ENCODE measurements at places on chromosomes 4 and X.

DNA sequence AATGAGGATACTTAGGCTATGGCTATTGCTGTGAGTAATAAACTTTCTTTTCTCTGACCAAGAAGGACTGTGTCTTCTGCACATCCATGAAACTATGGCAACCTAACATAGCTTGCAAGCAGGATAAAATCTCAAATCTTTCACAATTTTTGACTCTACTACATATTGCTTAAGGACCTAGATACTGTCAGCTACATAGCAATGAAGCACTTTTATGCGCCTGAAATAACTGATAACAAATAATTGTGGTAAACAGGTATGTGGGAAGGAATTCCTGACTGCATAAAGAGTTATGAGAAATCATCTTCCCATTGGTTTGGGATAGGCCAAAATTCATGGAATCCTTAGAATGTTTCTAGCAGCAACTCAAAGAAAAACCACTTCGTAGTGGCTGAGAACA, 41.2 kb upstream of the PDGFC start:
- DNase-seq, result no peak

DNA sequence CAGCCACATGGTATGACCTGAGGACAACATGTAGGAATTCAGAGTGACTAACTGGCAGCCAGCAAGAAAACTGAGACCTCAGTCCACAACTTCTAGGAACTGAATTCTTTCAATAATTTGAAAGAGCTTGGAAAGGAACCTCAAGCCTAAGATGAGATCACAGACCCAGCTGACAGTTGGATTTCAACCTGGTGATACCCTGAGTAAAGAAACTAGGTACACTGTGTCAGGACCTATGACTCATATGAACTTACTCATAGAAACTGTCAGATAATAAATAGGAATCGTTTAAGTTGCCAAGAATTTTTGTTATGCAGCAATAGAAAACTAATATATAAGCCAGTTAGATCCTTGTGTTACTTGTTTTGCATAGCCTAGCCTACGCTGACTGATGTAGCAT, 102.4 kb upstream of the DCAF12L1 start:
- DNase-seq, result no peak

DNA sequence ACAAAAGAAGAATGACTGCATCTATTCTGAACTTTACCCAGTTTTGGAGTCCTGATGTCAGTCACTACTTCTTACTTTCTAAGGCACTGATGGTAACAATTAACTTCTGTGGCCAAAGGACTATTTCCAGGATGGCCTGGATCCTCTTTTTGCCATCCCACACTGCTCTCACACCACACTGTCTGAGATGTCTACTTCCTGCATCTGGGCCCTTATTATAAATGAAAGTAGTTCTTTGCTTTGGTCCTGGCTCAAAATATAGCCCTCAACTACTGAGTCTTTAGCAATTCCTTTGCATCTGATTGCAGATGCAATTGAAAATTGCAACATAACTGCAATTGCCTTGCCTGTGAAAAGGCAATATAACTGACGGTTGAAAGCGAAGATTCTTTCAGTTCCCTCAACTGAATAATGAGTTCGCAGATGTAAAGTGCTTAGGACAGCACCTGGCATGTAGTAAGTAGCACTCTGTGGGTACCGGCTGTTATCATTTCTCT, 44.2 kb downstream of the COQ2 start:
- no peak for DNase-seq

- DNase-seq, result no peak
Observed at GRCh38 chr4:115883847-115884246, 770.4 kb upstream of the NDST4 start.

DNA sequence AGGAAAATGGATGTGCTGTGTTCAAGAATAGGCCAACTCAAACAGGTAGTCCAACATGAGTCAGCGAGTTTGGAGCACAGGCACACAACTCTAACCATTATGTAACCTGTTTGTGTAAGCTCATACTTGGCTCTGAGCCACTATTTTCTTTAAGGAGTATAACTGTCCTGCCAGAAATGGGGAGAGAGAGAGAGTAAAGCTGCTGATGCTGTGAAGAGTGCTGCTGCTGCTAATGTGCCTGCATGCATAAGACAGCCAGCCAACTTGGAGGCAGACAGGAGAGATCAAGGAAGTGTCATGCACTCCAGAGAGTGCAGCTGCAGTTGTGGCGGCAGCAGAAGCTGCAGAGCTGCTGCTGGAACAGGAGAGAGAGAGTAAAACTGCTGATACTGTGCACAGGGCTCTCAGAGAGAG, 11.7 kb upstream of the STATH start:
- no peak for DNase-seq

GRCh38 chr4:111813555-111814140, 331.6 kb upstream of the FAM241A start:
- no peak for DNase-seq

DNA sequence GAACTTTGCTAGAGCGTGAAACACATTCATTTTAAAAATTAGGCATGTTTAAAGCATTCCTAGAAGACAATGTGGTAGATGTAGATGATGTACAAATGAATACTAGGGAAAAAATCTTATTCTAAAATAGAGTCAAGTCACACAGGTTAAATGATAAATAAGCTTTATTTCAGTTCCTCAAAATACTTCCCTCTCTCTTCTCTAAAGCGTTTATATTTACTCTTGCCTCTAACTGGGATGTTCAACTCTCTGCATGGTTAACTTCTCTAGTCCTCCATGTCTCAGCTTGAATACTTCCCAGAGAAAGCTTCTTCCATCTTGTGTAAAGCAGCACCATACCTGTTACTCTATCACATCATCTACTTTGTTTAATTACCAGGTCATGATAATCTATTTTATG, 30.9 kb upstream of the GLRA3 start:
- DNase-seq, result no peak

DNA sequence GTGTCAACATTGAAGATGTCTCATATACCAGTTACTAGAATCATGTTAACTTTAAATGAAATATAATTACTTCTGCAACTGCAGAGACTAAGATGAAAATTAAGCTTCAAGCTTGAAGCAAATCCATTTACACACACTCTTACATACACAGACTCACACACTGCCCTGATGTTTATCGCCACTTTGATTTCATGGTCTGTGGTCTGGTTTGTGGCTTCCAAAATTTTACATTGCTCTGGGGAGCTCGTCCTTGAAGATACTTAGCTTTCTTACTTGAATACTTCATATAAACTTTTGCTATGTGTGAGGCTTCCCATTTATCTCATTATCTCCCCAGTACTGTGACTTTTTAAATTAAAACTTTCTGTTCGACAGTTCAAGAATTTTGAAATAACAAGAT, 35.8 kb downstream of the ARHGEF38 start:
- DNase-seq, result no peak

DNA sequence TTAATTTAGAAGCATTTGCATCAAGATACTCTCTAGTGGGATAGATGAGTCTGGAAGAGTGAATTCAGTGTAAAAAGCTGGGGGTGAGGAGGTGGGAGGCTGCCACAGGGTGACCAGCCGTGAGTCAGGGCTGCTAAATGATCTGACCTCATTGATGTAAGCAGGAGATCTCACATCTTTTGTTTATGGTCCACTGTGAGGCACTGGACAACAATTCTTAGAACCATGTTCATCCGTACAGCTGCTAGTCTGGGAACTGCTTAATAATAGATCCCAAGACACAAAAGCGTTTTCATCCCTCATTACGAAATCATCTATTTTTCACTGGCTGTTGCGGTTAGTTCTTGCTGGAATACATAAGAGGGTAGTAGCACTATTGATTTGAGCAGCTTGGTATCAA, 14.1 kb downstream of the KLF3 start:
- no peak for DNase-seq

GRCh38 chr4:648579-649292, 23.4 kb downstream of the PDE6B start:
- no peak for DNase-seq

DNA sequence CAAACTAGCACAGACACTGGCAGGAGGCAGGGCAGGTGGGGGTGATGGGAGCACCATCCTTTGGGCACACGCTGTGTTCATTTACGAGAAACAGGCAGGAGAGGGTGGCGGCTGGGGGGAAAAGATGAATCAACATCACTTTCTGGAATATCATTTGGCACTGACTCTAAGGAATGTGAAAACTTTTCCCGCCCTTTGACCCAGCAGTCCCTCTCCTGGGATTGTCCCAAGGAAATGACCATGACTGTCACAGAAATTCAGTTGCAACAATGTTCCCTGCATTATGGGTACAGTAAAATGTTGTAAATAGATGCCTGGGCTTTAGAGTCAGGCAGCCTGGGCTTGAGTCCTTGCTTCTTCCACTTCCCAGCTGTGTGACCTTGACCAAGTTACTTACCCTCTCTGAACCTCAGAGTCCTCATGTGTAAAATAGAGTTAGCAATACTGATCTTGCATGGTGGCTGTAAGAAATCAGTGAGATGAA, 58.6 kb downstream of the ABLIM2 start:
- DNase-seq, result no peak

DNA sequence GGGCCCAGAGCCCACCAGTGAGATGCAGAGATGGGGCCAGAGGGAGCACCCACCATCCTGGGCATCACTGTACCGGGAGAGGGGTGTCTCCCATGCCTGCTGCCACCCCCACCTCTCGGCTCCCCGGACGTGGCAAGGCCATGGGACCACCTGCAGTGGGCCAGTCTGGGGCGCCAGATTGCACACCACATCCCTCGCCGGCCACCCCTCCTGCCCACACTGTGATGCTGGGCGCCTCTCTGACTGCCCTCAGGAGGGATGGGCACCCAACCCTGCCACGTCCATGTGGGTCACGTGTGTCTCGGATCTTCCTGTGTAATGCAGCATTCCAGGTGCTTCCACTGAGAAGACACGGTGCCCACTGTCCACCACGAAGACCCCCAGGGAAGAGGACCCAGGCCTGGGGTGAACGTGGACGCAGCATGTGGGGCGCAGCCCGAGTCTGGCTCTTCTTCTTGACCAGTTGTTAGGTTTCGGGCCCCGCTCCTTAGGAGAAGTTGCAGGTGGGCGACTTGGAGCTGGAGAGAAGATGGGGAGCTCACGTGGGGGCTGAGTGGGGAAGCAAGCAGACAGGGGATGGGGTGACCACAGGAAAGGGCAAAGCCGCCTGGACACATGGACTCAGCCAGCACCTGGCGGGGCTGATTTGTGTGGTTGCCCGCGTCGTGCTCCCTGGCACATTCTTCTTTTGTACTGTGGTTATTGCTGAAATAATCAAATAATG, 47.7 kb downstream of the ZFYVE28 start:
- no peak for DNase-seq

- DNase-seq, result no peak
Observed at GRCh38 chrX:118480172-118480571, 15.4 kb upstream of the DOCK11 start.

DNA sequence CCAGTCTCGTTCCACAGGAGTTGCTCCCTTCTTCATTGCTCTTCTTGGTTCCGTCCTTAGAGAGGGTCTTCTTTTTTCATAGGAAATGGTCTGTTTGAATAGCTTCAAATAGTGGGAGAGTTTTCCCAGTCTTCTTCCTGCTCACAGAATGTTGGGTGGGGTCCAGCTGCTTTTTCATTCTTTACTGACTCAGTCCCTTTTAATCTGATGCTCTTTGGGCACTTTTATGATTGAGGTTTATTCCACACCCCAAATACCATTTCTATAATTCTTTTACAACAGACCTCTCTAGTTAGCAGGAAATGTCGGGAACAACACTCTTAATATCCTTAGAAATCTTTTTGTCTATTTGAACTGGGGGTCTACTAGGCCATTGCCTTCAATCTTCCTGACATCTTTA, 239.5 kb downstream of the PRDM5 start:
- DNase-seq, result no peak

- no peak for DNase-seq
Observed at GRCh38 chrX:50799531-50799961, 14.4 kb downstream of the SHROOM4 start.

GRCh38 chr4:158201322-158201721, 9.0 kb upstream of the TMEM144 start:
- no peak for DNase-seq

DNA sequence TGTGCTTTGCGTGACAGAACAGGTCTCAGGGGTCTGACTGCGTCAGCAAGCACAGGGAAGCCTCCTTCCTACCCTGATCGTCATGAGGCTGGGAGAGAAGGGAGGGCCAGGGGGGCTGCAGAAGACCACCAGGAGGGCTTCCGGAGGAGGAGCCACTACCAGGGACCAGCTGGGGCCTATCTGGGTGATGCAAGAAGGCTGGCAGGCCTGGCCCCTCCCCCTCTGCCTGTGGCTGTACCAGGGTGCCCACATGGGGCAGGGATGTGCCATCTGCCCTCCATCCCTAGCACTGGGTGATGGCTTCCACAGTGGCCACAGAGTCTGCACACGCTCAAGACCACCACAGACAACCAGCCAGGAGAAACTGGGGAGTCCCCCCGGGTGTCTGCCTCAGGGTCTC, 116.4 kb upstream of the NKX1-1 start:
- no peak for DNase-seq

GRCh38 chr4:30828264-30828926, 108.2 kb downstream of the PCDH7 start:
- no peak for DNase-seq

DNA sequence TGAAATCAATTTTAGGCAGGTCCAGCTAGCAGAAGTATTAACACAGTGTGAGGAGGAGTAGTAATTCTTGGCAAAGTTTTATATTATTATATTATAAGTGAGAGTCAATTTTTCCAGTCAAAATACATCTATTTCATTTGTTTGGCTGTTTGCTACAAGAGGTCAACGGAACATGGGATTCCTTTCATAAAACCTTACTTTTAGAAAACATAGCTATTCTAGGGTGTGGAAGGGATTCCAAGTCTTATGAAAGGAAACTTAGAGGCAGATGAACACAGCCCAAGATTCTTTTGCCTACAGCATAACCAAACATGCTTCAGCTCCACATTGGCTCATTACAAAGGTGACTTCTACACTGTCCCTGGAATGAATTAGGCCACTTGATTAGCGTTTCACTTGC, 29.9 kb upstream of the PCDH19 start:
- no peak for DNase-seq

- no peak for DNase-seq
Observed at GRCh38 chrX:16164748-16165147, 2.5 kb upstream of the MAGEB17 start.

GRCh38 chr4:119113033-119113655, 22.5 kb upstream of the MYOZ2 start:
- DNase-seq, result no peak

GRCh38 chr4:96295143-96295741, 455.3 kb downstream of the PDHA2 start:
- no peak for DNase-seq

- no peak for DNase-seq
Observed at GRCh38 chr4:158906073-158906472, 137.2 kb downstream of the FNIP2 start.

- no peak for DNase-seq
Observed at GRCh38 chr4:953574-953915, 19.8 kb downstream of the DGKQ start.

GRCh38 chr4:40720916-40721315, 28.8 kb upstream of the NSUN7 start:
- no peak for DNase-seq

DNA sequence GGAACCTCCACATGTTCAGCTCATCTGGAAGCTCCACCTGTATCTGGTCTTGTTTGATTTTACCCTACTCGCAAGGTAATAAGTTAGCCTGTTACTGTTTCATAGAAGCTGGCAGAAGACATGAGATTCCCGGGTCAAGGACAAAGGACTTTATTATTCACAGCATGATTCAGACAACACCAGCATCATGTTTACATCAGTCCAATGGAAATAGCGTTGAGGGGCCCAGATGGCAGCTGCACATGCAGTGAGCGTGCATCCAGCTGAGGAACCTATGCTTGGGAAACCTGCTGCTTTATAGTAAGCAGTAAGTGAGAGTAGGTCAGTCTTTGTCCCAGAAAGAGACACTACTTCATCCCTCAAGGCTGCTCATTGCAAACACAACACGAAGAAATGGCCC, 19.8 kb downstream of the TSPAN5 start:
- no peak for DNase-seq

- no peak for DNase-seq
Observed at GRCh38 chrX:106912864-106913263, 7.3 kb upstream of the CLDN2 start.

Data from stimulated activated CD8-positive, alpha-beta memory T cell treated with anti-CD3 and anti-CD28 coated beads, Interleukin-2, amount 100 ng/mL, for 48 hours (primary cell).